ENCODE measurements at places on chromosomes 13 and 19.

DNA sequence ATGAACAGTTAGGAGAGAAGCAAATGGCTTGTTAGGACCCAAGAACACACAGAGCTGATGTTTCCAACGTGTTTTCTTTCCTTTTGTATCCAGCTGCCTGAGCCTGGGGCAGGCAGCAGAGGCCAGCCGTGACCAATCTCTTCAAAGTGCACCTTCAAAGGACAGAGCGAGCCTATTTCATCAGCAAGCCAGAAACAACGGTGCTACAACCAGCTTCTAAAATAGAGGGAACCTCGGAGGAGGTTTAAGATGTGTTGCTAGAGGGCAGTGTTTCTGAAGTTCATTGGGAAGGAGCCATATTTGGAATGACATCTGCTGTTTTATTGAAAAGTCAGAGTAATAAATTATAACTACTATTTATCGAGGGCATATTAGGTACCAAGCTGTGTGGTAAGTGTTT lies 56.2 kb upstream of the RFC3 start:
- DNase-seq: peak; percentile 19

DNA sequence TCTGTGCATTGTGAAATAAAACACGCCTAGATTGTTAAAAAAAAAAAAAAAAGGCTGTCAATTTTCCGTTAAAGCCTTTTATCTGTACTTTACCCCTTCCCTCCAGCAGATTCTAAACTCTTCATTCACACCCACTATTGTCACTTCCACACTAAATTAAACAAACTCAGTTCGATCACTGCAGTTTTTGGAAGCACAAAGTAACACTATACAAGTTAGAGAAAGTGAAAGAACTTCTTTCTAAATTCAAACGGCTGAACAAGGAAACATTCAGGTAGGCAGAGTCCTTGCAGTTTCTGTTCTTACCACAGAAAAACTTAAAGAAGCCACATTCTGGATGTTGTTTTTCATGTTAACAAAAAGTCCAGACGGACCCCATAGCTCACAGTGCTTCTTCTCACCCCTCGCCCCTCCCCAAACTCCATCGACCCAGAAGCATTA lies 27.5 kb upstream of the UBE2L5 start:
- no peak for DNase-seq

- DNase-seq: no peak
Observed at GRCh38 chr13:75327135-75327510, 154.8 kb downstream of the TBC1D4 start.

GRCh38 chr19:14333101-14333871 lies 48.0 kb upstream of the ADGRE5 start:
- DNase-seq: peak; percentile 22

Measured in fibroblast of upper back skin (primary cell).